ENCODE measurements at places on chromosomes 3 and 15. TPM values are rescaled to one million over a fixed set of nuclear protein-coding genes. Genes with fewer than 3 reads are reported as not detected.

The LRRC2 gene
- not detected for total RNA-seq

The CMTM8 gene
- total RNA-seq, result 11.7 TPM

The KIF15 gene
- 13.3 TPM for total RNA-seq

The DUOX1 gene
- not detected for total RNA-seq

The CISH gene
- 0.65 TPM for total RNA-seq

The HYAL1 gene
- 0.80 TPM for total RNA-seq

The PLSCR5 gene
- total RNA-seq, result not detected

The MNS1 gene
- 2.7 TPM for total RNA-seq

The GADL1 gene
- not detected for total RNA-seq

The NANOGP8 gene
- total RNA-seq, result not detected

The IRAK2 gene
- total RNA-seq, result 18.3 TPM

The DAG1 gene
- 56.9 TPM for total RNA-seq

The ACKR2 gene
- not detected for total RNA-seq

The PLCL2 gene
- total RNA-seq, result 6.2 TPM

The ITIH1 gene
- not detected for total RNA-seq

The TIMP4 gene
- 10.8 TPM for total RNA-seq

The SLC6A1 gene
- total RNA-seq, result not detected

The TGM4 gene
- total RNA-seq, result 0.12 TPM

The SPSB4 gene
- total RNA-seq, result 0.38 TPM

The PLIN1 gene
- total RNA-seq, result 0.11 TPM

The SERPINI2 gene
- not detected for total RNA-seq

The GRIP2 gene
- total RNA-seq, result 0.52 TPM

The GTF2E1 gene
- total RNA-seq, result 12.9 TPM

The WDR49 gene
- total RNA-seq, result not detected

Measured in A549 treated with ZK216348 at 1 μM for 4 hours (cell line).